ENCODE measurements at places on chromosomes 5 and 9.

GRCh38 chr5:87229780-87230179 lies 37.9 kb upstream of the RASA1 start:
- no peak for DNase-seq

DNA sequence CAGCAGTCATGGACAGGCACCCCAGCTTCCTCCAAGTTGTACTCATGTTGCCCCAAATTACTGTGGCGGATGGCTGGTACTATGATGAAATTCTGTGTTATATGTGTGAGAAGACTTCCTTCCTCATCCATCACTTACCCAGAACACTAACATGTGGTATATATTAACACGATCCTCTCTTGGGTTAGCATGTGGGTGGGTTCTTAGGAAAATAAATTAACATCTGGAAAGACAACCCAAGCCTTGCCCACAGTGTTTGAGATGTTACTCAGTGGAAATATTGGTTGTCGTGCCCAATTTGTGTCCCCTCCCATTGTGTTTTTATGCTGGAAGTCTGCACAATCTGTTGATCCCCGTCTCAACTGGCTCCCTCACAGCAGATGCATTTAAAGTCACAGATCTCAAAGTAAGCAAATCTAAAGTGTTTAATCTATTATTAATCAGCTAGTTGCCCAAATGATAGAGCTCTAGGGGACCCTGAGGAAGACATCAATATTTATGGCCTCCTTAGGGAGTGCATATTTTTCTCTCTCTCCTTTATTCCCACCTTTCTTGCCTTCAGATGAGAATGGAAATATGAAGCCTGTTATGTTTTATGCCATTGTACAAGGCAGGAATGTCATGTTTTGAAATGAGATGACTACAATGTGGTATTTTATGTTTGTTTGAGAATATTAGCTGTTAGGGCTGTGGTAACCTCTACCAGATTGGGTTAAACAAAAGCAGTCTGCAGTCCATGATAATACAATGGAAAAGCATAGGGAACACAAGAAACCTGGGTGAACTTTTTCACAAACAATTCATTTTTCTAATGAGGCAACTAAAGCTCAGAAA lies 93.9 kb downstream of the GRIA1 start:
- DNase-seq: no peak

GRCh38 chr5:2038321-2039179 lies 155.8 kb upstream of the IRX4 start:
- peak; percentile 65 for DNase-seq

DNA sequence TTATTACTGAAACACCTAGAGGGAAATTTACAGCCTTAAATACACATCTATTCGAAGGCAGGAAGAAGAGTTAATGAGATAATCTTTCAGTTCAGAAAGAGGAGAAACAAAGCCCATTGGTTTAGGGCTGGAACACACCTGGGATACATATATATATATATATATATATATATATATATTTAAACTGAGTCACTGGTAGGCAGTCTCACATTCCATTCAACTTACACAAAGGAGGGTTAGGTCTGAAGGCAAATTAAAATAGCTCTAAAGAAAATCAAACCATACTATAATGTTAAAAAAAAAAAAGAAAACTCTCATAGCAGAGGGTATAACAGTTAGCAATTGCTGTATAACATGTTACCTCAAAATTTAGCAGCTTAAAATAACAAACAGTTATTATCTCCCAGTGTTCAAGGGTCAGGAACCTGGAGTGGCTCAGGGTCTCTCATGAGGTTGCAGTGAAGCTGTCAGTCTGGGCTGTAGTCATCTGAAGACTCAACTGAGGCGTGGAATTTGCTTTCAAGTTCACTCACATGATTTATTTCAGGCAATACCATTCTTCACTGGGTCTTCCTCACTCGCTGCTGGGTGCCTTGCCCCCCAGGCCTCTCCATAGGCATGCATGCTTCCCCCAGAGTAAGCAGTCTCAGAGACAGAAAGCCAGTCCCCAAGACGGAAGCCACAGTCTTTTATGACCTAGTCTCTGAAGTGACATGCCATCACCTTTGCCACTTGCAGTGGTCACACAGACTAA lies 332.8 kb downstream of the NSG2 start:
- DNase-seq: no peak

GRCh38 chr9:113648586-113648985 lies 185.1 kb downstream of the RGS3 start:
- DNase-seq: no peak

- no peak for DNase-seq
Observed at GRCh38 chr5:109630093-109630492, 59.6 kb upstream of the MAN2A1 start.

DNA sequence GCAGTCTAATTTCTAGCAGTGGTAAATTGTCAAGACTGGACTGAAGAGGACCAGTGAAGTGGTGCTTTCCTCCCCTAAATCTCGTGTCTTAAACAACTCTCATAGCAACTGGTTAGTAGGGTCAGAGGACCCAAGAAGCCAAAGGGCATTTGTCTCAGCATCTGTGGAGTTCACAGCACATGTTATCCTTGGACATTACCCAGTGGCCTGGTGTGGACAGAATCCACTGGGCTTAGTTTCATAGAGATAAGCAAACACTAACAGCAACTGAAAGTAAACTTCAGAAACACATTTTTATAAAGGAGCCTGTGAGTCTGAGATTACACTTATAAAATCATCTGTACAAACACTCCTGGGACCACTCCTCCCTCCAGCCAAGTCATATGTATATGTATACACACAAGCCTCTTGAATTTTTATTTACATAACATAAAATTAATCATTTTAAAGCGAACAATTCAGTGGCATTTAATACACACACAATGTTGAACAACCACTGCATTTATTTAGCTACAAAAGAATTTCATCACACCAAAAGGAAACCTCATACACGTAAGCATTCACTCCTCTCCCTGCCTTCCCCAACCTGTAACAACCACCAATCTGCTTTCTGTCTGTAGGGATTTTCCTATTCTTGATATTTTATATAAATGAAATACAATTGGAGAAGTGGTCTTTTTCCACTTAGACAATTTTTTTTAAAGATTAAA lies 457.8 kb downstream of the RASEF start:
- DNase-seq: no peak

DNA sequence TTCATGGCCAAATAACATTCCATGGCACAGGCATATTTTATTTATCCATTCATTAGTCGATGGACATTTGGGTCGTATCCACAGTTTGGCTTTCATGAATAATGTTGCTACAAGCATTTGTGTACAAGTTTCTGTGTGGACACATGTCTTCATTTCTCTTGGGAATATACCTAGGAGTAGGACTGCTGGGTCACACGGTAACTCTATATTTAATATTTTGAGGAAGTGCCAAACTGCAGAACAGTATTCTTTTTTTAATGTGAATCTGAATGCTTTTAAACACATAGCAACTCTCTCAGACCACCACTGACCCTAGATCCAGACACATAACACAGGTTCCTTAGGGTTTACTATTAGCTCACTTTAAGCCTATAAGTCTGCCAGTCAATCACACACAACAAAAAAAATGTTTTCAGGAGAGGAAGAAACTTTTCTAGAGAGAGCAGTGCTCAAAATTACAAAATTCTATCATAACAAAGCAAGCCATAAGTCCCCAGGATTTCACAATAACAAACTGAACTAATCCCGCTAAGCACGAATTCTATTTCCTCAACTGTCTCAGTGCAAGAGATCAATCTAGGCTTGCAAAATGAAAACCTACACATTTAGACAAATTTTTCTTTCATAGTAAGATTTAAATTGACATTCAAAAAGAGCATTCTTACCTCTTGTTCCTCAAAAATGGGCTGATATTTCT lies 41.8 kb upstream of the GABBR2 start:
- DNase-seq: no peak

- DNase-seq: no peak
Observed at GRCh38 chr9:69322256-69322655, 2.8 kb upstream of the ENTREP1 start.

- no peak for DNase-seq
Observed at GRCh38 chr9:123420592-123421111, 64.7 kb downstream of the CRB2 start.

DNA sequence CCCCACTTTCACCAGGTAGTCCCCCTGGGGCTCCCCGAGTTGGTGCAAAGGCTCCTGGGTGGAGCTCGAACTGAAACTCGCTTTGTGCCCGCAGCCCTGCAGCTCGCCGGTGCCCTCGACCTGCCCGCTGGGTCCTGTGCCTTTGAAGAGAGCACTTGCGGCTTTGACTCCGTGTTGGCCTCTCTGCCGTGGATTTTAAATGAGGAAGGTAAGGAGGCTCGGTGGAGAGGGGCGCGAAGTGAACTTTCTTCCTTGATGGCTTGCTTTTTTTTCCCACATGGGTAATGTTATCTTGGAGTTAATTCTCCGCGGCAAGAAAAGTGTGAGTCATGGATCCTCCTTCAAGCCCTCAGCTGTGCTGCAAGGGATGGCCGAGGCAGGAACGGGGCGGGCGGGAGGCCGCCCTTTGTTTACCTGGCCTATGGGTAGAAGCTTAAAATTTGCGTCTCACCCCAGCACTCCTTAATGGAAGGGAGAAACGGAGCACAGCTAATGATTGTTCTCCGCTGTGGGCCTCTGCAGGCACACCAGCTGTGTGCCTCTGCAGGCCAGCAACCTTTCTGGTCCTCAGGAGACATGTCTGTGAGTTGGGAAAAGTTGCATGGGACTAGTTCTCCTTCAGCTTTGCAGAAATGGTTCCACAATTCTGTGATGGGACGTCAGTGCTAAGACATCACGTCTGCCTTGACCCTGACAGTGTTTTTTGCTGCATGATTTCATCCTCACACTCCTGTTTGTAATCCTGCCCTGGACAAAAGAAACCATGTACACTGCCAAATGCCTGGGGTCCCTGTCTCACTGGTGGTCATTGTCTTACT lies 1.1 kb downstream of the MAMDC2 start:
- DNase-seq: no peak

DNA sequence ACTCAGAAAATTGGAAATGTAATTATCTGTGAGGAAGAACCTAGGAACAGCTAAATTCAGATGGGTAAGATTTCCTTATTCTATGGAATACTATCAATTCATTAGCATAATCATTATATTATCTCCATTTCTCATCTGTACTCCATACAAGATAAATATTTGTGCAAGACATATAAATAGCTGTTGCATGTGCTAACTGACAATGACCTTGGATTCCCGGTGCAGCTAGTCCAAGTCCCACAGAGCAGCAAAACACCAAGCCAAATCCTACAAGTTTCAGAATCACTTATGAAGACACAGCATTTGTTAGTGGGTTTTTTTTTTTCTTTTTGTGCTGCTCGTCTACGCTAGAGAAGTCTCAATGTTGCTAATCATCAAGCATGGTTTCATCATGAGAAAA lies 64.8 kb downstream of the NUDT12 start:
- DNase-seq: no peak

DNA sequence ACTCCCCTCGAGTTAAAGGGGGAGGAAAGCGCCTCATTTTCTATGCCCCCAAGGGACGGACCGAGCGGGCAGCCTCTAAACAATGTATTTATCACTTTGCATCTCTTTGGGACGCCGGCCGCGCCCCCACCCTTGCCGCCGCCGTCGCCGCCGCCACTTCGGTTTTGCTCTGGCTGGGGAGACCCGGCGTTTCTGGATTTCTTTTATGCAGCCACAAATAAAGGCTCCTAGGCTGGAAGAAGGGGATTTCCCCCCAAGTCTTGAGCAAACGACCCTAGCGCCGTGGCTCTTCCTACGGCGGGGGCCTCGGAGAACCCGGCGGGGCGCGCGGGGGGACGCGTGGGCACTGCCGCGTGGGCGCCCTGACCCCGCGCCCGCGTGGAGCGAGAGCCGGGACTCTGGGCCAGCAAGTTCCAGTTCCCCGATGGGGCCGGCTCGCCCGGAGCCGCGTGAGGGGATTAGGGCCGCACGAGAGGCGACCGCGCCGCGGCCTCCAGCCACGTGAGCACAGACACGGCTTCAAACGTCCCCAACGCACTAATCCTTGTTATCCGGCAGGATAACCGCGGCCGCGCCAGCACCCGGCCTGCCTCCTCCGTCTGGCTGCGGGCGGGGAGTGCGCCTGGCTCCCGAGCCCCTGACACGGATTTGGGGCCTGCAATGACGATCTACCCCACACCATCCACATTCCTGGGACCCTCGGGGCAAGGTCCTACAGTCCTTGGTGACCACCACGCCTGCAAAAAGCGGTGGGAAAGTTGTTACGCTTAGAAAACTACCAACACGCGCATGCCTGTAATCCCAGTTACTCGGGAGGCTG lies 7.9 kb upstream of the NEUROG1 start:
- DNase-seq: peak; percentile 8

DNA sequence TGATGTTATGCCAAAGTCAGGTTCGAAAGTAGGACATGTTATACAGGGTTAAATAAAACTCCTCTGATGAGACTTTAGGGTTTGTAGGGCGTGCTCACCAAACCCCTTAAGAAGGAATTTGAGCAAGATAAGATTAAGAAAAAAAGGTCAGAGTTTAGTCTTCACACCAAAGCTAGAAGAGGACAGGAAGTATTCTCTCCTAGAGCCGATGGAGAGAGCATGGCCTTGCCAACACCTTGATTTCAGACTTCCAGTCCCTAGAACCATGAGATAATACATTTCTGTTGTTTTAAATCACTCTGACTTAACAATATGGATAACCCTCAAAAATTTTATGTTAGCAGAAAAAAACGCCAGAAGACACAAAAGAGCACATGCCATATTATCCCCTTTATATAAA lies 16.3 kb upstream of the PLCXD3 start:
- no peak for DNase-seq

DNA sequence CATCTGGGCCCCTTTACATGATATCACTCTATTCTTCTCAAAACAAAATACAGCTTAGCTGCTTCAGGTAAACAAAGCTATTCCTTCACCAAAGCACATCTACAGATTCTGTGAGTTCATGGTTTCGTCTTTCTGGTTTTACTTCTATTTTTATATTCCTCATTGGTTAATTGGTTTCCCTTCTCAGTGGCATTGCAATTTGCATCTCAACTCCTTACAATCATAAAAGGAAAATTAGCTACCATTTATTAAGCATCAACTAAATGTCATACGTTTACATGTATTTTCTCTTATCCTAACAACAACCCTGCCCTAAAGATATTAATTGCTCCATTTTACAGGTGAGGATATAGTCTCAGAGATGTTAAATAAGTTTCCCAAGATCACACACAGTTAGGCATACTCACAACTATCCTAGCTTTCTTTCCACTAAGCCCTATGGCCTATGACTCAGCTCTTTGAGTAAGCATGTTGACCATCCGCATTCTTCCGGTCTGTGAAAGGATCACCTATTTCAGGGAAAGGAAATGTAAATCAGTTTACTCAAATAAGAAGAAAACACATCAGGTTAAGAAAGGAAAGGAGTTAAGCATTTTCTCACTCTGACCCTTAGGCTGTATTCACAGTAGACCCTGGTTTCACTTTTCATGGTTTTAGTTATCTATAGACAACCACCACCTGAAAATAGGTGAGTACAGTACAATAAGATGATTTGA lies 146.1 kb downstream of the CAAP1 start:
- DNase-seq: no peak

DNA sequence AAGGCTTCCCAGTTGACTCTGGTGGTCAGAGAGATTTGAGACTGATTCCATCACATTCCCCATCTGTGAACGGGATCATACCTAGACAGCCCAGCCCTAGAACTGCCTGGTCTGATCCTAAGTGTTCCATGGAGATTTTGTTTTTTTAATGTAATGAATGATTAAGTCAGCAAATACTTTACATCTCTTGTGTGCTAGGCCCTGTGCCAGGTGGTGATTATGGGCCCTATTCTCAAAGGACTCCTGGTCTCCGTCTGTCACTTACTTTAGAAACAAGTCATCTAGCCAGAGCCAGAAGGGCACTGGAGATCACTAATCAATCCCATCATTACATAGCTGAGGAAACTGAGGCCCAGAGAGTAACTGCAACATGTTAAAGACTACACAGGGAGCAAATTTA lies 1.1 kb upstream of the GPX3 start:
- DNase-seq: no peak

All from activated naive CD4-positive, alpha-beta T cell treated with anti-CD3 and anti-CD28 coated beads for 36 hours (primary cell).